8988T (cell line): ENCODE measurements at places on chromosomes 3 and 15.

DNA sequence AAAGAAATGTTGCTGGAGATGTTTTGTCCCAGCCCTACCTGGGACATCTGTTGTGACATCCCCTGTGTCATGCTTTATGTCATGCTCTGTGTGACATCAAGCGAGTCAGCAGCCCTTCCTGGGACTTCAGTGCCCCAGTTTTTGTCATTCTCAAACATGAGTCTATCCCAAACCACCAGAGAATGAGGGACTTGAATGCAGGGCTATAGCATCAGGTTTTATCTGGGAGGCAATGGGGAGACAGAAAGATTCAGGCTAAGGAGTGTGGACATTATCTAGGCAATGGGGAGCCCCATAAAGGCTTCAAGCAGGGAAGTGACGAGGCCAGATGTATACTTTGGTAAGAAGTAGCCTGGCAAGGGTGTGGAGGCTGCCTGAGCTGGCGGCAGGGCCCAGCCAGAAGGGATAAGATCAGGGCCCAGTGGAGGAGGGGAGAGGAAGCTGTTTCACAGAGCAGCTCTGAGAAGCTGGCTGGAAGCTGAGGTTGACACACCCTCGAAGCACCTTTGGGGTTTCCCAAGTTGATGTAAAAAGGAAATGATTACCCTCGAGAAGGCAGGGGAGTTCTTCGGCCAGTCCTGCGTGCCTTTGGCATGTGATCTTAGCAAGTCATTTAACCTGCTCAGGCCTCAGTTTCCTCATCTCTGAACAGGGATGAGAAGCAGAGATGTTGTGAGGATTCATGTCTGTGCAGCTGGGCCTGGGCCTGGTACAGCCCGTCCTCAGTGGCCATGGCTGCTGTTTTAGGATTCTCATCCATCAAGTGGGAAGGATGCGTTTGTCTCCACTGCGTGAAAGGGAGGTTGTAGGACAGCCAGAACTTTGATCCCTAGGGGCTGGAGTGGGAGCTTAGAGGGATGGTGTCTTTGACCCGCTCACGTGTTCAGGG is 34.3 kb downstream of the IRAK2 start:
- DNase-seq: no peak

DNA sequence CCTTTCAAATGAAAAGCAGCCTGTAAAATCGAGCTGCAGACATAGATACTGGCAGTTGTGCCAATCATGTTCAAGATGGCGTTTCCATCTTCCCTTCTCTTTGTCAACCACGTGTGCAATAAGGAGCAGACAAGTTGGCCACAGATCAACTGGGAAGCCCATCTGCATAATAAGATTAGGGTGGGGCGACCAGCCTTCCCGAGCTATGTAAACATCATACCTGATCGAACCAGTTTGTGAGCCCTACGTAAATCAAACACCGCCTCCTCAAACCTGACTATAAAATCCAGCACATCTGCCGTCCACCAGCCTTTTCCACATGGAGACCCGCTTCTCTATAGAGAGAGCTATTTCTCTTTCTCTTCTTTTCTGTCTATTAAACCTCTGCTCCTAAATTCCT is 37.2 kb downstream of the TRIM42 start:
- no peak for DNase-seq

DNA sequence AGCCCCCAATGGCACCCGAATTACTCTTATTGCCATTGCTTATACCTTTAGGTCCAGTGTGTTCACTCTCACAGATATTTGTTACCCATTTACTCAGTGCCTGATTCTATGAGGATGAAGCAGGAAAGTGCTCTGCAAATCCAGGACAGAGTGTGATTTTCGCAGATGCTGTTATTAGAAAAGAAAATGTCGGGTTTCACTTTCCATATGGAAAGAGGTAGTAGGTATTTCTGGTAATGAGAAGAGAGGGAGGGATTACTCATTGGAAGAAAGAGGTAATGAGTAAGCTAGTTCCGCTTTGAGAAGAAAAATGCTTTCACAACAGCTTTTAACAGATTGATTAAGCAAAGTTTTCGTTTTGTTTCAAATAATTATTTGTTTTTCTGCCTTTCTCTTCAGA is 336.3 kb upstream of the CFAP20DC start:
- DNase-seq: no peak

GRCh38 chr3:46380471-46381221 is 9.9 kb downstream of the CCR5 start:
- no peak for DNase-seq

DNA sequence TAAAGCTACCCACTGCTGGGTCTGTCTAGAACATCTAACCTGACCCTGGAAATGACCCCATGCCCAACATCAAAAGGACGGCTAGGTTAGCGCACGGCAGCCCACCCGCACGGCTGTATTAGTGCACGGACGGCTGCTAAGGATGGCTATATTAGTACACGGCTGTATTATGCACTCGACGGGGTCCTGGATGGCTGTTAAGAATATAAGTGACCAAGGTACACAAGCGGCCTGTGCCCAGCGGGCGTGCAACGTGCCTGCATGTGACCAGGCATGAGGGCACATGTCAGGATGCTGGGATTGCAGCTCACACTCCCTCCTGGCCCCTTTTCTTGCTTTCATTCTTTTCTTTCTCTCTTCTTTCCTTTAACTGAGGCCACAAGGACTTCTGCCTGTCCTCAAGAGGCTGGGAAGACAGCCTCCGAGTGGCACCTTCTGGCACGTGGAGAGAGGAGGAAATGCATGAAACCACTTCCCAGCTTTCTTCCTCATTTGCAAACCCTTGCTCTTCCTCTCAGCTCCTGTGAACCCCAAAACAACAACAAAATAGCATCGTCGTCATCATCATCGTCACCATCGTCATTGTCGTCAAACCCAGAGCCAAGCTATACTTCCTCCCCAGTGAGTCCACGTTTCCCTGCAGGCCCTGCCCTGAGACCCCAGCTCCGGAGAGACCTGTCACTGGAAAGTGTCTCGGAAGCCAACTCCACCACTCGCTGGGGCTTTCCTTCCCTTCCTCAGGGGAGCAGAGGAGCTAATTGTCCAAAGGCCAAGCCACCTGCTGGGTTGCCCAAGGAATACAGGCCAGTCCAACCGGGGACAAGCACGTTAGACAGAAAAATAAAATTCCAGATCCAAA is 101.8 kb downstream of the CHSY1 start:
- no peak for DNase-seq
